ENCODE measurements at places on chromosomes 1 and 21.
A peak's percentile ranks its signal among the peaks of the same experiment; 100 is the strongest.

- no peak for DNase-seq
Observed at GRCh38 chr1:67814121-67814772, 19.0 kb downstream of the GNG12 start.

GRCh38 chr1:58155418-58156123 lies 391.0 kb downstream of the OMA1 start:
- DNase-seq = peak; percentile 11

- peak; percentile 23 for DNase-seq
Observed at GRCh38 chr1:241834733-241835377, 13.1 kb upstream of the EXO1 start.

DNA sequence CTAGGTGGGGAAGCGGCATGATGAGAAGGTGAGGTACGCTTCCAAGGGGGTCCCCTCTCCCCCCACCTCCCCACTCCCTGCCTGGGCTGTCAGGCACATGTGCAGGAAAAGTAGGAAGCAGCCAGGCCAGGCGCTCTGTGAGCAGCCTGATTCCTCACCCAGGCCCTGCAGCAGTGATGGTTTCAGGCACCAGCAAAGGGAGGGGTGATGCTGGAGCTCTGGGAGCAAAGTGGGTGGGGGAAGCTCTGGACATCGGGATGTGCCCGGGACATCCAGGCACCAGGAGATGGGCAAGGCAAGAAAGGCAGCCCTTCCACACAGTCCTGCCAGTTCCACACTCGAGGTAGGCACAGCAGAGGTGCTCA lies 106.1 kb downstream of the CRYAA start:
- no peak for DNase-seq
